Stimulated activated CD4-positive, alpha-beta T cell treated with anti-CD3 and anti-CD28 coated beads, Interleukin-4, amount 100 ng/mL, for 1 hour (primary cell): ENCODE measurements at places on chromosomes 2 and 18.

- DNase-seq = no peak
These were observed 295.8 kb downstream of the SP3 start for GRCh38 chr2:173669271-173669853.

DNA sequence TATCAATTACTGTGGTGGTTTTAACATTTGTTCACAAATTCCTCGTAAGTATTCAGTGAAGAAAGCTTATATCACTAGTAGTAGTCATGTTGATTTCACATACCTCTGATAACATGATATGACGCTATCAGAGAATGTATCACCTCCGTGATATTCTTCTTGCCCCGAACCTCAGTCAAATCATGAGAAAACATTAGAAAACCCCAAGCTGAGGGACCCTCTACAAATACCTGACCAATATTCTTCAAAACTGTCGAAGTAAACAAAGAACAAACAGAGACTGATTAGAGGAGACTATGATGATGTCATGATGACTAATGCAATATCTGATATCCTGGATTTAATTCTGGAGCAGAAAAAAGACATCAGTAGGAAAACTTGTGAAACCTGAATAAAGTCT lies 85.6 kb upstream of the SPOPL start:
- DNase-seq = no peak

- no peak for DNase-seq
These were observed 29.0 kb downstream of the TNFRSF11A start for GRCh38 chr18:62354151-62354550.

- DNase-seq = no peak
These were observed 114.7 kb upstream of the STON1 start for GRCh38 chr2:48414980-48415835.

DNA sequence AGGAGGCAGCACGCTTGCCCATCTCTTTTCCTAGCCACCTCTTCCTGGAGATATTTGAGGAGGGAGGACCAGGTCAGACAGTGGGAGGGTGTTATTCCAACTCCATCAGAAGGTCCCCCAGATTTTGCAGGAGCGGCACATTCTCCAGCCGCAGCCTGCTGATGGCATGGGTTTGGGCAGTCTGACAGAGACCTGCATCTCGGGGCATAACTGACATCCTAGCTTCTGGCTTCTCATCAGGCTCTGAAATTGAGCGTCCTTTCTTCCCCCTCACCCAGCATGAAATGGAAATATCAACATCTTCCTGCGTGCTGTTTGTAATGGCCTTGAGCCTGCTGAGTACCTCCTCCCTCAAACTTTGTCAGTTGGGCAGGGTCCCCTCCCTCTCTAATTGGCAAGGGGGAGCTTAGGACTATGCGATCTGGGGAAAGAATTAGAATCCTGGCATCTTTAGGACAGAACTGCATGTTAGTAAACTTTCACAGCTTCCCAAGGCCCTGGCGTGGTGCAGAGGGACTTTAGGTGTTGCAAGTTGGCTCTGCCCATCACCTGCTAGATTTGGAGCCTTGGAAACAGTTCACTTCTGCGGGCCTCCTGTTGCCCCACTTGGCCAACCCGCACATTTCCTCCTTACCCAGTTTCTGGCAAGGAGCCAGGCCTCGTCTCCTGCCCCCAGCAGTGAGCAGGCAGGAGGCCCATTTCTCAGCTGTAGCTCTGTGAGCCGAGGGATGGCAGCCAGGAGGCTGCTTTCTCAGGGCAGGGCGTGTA lies 2.2 kb downstream of the ITM2C start:
- peak; percentile 56 for DNase-seq

GRCh38 chr2:18741895-18742732 lies 152.7 kb upstream of the NT5C1B start:
- DNase-seq = no peak

DNA sequence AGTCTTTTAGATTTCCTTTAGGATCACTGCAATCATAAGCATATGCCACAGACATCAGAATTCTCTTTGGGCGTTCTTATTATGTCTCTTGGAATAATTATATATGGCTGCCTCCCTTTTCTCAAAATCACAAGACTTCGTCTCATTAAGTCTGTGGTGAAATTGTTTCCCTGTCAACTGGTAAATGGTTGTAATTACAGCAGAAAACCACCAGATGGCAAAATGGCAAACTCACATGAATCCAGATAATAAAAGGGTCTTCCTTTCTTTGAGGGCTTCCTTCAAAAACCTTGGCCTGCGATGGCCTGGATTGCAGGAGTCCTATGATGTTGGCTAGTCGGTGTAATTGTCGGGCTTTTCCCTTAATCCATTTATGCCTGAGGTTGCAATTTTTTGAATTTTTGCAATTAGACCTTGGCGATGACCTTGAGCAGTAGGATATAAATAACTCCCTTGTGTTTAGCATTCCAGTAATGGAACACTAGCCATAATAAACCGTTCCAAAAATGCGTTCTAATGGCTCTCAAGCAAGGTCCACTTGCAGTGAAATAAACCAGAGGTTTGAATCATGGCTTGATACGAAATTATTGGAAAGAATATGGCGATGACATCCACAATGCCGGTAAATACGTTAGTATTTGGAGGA lies 656.4 kb downstream of the MBD2 start:
- DNase-seq = no peak

- DNase-seq = no peak
These were observed 22.8 kb downstream of the FHL2 start for GRCh38 chr2:105376010-105376409.
